ENCODE measurements at places on chromosomes 7 and 10. TPM values are rescaled to one million over a fixed set of nuclear protein-coding genes. Genes with fewer than 3 reads are reported as not detected.

GRCh38 chr10:132809232-132810140, 23.5 kb upstream of the NKX6-2 start:
- no peaks in the 10 kb centered on the region for H3K27me3 ChIP-seq
- DNase-seq, result no peak
- H3K27ac ChIP-seq, result no peak overlapping the region
- H3K4me3 ChIP-seq, result no peak overlapping the region
- H3K36me3 ChIP-seq, result no peaks in the 10 kb centered on the region

KAZALD1 gene
- 0.52 TPM for total RNA-seq

AZGP1 gene
- total RNA-seq, result not detected

- DNase-seq, result no peak
- H3K4me3 ChIP-seq, result no peak overlapping the region
- H3K4me1 ChIP-seq, result peaks cover 2% of the 10 kb centered on the region
- peaks cover 43% of the 10 kb centered on the region for H3K27me3 ChIP-seq
- H3K36me3 ChIP-seq, result no peaks in the 10 kb centered on the region
These were observed 5.8 kb downstream of the CHAT start for GRCh38 chr10:49619613-49620012.

DNA sequence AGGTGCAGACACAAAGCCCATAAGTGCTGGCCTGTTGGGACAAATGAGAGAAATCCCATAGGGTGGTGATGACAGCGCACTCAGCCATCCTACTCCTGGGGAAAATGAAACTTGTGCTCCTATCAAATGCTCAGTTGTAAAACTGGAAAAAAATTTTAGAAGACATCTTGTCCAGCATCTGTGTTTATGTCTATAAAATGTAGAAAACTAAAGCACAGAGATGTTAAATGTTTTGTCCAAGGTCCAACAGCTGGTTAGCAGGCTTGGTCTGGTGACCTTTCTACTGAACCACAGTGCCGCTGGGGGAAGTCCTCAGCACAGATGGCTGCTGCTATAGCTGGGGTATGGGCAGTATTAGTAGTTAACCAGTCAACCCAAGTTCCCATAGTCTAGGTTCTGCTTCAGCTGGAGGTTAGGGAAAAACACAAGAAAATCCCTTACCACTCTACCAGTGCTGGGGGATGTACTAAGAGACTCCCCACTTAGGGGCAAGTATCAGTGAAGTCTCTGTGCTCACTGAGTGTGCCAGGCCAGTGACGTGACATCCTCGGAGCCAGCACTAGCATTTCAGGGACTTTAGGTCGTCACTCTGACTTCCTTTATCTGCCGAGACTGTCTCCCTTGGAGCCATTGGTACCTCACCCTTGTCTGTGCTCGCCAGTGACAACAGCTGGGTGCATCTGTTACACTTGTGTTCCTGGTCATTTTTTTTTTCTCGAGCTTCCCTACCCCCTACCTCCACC, 1.9 kb downstream of the TSPAN33 start:
- peaks cover 19% of the 10 kb centered on the region for H3K4me1 ChIP-seq
- peaks cover 7% of the 10 kb centered on the region for H3K27me3 ChIP-seq
- H3K4me3 ChIP-seq, result peak overlapping the region; percentile 77
- H3K27ac ChIP-seq, result no peak overlapping the region

DNA sequence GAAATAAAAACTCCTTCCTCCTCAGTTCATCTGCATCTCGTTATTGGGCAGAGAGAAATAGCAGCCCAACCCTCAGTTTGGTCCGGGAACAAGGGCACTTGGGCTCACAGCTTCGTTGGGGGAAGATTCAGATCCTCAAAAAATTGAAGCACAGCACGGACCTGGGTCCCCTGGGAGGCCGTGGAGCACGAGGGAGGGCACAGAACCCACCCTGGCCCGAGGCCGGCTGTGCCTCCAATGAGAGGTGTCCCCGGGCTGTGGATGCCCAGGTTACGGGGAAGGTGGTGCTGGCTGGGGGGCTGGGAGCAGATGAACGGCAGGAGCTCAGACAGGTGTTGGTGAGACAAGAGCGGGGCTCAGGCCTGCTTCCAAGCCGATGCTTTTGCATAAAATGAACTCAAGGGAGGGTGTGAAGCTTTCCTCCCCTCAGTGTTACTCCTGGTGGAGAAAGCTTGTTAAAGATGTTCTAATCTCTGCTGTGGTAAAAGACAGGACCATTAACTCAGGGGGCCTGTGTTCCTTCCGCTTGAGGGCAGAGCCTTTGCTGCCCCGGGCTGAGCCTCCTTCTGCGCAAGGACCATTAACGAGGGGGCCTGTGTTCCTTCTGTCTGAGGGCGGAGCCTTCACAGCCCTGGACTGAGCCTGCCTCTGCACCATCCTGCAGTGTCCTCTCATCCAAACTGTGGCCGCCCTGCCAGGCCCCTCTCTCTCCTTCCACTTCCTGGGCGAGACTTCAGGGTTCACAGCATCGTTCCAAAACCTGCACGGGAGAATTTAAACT, 302.2 kb downstream of the ADARB2 start:
- peaks cover 5% of the 10 kb centered on the region for H3K27me3 ChIP-seq
- H3K4me3 ChIP-seq, result no peak overlapping the region
- no peaks in the 10 kb centered on the region for H3K36me3 ChIP-seq
- no peaks in the 10 kb centered on the region for H3K4me1 ChIP-seq
